ENCODE measurements at places on chromosomes 11 and 22.

- no peak for DNase-seq
Measured at GRCh38 chr11:101723371-101723770, 139.6 kb upstream of the TRPC6 start.

GRCh38 chr11:235609-235996, 539 bp downstream of the SIRT3 start:
- no peak for DNase-seq

GRCh38 chr11:10809373-10810160, 841 bp upstream of the EIF4G2 start:
- DNase-seq = no peak

DNA sequence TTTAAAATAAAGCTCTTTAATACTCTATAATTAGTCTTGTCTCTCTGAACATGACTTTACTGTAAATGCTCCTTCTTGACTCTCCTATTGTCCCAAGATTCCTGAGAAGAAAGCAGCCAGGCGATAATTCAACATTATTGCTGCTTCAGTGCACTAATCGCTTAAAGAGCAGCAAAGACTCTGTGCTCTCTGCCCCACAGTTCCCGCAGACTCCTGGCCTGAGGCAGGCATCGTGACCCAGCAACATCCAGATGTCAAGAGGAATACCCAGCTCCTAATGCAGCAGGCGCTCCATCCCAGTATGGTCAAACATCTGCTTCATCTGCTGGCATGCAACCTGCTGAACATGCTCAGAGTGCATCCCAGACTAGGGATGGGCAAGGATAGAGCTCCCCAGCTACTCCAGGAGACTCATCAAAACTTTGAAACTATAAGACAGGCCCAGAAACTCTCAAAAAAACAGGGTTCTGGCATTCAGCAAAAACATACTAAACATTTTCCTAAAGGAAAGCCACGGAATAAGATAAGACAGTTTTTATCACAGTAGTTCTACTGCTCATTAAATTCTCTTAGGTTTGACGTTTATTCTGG, 270.0 kb downstream of the SOX6 start:
- no peak for DNase-seq

DNA sequence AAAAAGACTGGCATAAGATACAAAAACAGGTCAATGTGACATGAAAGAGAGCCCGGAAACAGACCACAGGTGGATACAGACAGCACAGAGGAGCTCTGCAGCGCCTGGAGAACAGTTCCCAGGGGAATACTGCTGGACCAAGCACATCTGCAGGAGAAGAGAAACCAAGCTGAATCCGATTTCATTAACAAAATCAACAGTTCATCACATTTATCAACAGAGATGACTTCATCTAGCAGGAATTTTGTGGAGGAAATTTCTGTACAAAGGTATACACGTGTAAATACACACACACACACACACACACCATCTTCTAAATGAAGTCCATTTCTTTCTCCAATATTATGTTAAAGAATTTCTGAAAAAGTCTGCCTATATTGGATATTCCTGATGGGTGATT, 17.1 kb downstream of the YPEL1 start:
- no peak for DNase-seq

- DNase-seq = no peak
Measured at GRCh38 chr11:102199673-102200072, 89.4 kb downstream of the YAP1 start.

DNA sequence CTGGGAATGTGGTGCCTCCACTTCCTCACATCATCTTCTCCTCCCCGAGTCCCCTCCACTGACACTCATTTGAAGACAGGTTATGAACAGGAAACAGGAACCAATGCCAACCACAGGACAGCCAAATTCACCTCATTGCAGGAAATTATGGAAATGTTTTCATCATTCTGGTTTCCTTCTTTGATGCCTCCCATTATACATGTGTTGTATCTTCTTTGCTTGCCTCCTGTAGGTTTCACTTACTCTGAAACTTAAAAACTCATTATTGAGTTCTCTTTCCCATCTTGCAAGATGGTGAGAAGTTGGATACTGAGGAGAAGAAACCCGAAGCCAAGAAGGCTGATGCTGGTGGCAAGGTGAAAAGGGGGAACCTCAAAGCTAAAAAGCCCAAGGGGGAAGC, 108.5 kb downstream of the PHF21B start:
- no peak for DNase-seq
